ENCODE measurements at places on chromosomes 4 and X. TPM values are rescaled to one million over a fixed set of nuclear protein-coding genes. Genes with fewer than 3 reads are reported as not detected.

- no peak for DNase-seq
These were observed 263.0 kb upstream of the ZFP42 start for GRCh38 chr4:187732524-187732923.

GRCh38 chrX:153831429-153832150, 1.2 kb upstream of the PDZD4 start:
- DNase-seq: no peak

- no peak for DNase-seq
These were observed 43.3 kb downstream of the SHROOM4 start for GRCh38 chrX:50770702-50771101.

- DNase-seq: no peak
These were observed 86.9 kb downstream of the MBNL3 start for GRCh38 chrX:132401935-132402334.

DNA sequence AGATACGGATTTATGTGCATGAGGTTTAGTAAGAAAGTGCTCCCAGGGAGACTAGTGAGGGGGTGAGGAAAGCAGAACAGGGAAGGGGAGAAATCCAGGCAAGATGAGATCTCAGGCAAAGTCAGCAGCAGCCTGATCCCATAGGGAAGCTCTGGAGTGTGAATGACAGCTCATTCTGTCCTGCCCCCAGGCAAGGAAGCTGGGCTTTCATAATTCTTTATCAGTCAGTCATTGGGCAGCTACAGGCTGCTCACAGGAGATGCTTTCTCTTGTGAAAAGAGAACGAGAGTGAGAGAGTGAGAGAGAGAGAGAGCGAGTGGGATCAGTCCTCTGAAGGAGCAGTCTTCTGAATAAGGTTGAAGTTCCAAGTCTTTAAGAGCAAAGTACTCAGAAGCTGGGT, 48.1 kb downstream of the SRPX start:
- DNase-seq: no peak

DNA sequence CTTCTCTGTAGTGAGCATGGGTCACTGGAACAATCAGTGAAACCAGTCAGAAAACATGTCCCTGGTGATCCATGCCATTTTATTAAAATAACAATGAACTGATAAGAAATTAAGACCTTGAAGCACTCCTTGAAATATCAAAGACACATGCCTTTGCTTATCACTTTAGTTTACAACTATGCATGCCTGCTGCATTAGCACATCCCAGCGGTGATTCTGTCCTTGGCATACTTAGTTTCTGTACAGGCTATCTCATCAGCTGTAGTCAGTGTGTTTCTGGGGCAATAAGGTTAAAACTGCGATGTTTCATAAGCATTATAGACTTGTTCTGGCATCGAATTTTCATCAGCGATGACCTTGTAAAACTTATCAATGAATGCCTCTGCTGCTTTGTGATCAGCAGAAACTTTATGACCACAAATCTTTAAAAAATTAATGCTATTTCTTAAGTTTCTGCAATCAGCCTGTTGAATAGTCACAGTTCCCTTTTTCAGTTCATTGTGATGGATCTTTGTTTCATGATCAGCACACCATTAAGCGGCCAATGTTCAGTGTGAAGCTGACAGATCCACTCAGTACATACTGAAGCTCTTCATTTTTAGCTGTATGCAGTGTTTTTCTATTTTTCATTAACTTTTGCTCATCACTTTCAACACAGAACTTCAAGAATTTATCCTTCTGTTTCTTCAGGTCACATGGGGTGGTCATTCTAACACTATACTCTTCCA, 150.5 kb downstream of the RNF150 start:
- no peak for DNase-seq

GRCh38 chr4:60885011-60885410, 315.1 kb upstream of the ADGRL3 start:
- no peak for DNase-seq

- DNase-seq: no peak
These were observed 39.3 kb upstream of the XK start for GRCh38 chrX:37646254-37646653.

- no peak for DNase-seq
These were observed 141.4 kb downstream of the PTTG2 start for GRCh38 chr4:38101563-38101962.

DNA sequence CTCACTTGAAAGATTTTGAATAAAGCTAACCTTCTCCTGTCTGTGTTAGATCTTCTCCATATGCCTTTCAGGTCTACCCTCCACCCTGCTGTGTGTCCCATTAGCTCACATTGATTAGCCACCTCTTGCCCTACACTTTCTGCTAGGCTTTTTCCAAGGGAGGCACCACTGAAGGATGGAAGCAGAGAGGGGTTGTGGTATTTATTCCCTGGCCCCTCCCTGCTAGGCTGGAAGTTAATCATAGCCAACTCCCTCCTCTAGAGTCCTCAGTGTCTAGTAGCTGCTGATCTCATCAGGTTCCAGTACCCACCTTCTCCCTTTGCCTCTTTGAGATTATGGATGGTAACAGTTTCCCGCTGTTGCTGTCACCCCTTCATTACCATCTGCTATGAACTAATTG, 8.9 kb upstream of the SMIM43 start:
- no peak for DNase-seq

- no peak for DNase-seq
These were observed 78.1 kb upstream of the PAGE3 start for GRCh38 chrX:55342533-55343501.

DNA sequence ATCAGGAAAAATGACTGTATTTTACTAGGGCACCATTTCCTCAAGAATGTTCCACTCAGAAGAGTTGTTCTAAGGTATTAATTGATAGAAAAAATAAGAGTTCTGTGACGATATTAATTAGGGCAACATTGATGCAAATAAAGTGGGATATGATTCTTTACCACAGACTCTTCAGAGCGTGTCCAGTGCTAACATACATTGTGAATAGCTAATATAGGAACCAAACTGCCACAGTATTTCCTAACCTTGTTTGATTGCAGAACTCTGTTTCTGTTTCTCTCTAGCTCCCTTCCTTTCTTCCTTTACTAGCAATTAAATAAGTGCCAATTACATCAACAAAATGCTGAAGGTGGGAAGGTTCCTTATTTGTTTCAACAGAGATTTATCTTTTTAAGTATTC, 154.1 kb upstream of the CPEB2 start:
- DNase-seq: no peak

GRCh38 chr4:36164900-36165630, 79.2 kb downstream of the ARAP2 start:
- DNase-seq: no peak

DNA sequence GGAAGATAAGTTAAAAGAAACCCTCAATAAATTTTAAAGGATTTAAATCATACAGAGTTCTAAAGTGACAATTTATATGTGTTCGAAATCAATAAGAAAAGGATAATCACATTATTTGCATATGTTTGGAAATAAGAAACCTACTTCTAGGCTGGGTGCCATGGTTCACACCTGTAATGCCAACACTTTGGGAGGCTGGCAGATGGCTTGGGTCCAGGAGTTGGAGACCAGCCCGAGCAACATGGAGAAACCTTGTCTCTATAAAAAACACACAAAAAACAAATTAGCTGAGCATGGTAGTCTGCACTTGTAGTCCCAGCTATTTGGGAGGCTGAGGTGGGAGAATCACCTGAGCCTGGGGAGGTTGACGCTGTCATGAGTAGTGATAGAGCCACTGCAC, 8.1 kb upstream of the SAP30 start:
- no peak for DNase-seq

GRCh38 chr4:150078579-150079080, 385 bp downstream of the DCLK2 start:
- DNase-seq: no peak

DNA sequence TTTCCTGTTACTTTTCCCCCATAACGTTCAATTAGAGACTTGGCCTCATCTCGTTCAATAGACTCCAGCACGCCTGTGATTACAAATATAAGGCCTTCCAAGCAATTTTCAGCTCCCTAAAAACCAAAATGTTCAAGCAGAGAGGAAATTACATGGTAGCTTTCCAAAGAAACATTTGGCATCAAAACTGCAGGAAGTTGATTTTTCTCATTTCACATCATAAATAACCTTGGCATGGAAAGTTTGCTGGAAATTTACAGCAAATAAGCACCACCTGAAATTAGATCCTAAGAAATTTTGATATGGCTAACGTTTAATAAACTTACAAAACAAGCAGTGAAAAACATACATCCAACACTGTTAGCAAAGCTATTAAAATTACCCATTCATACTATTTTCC, 53.3 kb downstream of the RFC1 start:
- DNase-seq: no peak

GRCh38 chr4:180610324-180610723, 1632.9 kb upstream of the TENM3 start:
- no peak for DNase-seq

DNA sequence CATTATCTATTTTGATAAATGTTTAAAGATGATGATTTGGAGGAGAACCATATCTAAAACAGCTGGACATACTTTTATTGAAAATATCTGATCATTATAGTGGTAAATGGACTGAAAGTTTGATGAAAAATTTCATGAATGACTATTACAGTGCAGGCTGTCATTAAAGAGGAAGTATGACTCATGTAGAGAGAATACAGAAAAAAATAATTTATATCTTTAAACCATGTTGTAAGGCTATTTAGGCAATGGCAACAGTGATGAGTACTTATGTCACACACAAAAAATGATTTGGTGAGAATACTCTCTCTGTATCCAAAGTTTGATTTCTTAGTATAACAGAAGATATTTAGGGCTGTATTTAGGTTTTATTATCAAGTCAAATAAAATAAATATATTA, 3.9 kb upstream of the GLRB start:
- DNase-seq: no peak

GRCh38 chr4:42460043-42460442, 62.8 kb downstream of the SHISA3 start:
- no peak for DNase-seq

- no peak for DNase-seq
These were observed 49.0 kb downstream of the SMAD1 start for GRCh38 chr4:145530662-145531061.

DNA sequence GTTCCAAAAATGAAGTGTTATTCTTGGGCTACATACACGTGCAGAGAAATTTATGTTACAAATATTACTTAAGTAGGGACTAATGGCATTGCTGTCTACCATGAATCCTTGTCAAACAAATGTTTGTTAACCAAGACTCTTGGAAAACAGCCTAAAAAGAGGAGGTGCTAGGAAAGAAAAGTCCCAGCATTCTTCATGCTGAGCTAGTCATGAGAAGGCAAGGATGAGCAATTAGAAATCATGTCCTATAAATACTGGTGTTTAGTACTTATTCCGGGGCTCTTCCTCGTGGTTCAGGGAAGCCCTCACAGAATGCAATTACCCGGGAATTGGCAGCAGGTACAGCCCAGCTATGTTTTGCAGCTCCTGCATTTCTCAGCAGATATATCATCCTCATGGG, 378.1 kb upstream of the FTHL17 start:
- no peak for DNase-seq

GRCh38 chrX:137401092-137401491, 164.8 kb upstream of the ZIC3 start:
- DNase-seq: no peak

DNA sequence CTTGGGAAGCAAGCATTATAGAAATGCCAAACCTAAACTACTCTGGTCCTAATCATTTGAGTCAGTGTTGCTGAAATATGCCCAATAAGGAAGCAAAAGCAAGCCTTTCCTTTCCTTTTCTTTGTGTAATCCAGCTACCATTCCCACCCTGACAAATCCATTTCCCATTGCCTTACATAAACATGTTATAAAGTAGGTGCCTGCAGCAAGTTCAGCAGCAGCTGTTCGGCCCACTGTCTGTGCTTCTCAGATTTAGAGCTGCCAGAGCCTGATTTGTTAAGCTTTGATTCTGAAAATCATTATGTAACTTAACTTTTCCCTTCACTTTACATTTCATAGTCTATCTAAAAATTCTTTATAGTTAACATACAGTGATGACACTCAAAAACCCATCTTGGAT, 148.6 kb downstream of the EPHA5 start:
- no peak for DNase-seq

DNA sequence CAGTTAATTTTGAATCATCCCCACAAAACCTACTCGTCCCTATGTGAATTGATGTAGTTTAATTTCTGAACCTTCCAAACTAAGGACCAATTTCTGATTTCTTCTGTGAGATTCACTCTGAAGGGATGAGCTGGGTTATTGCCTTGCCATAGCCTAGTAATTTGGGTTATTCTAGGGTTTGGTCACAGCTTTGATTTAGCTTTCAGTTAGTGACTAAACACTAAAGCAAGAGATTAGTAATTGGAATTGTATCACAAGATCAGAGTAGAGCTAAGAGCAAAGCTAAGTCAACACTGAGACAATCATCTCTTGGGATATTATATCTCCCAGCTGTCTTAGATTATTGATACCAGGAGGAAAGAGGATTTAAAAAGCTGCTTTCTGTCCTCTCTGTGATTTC, 588.0 kb downstream of the CCSER1 start:
- DNase-seq: no peak

CXCL6 gene
- total RNA-seq: 3.1 TPM

GAGE12E gene
- total RNA-seq: not detected

DCAF8L2 gene
- total RNA-seq: not detected

CENPVL2 gene
- not detected for total RNA-seq

BTC gene
- total RNA-seq: 1.6 TPM

BEX5 gene
- 0.84 TPM for total RNA-seq

BTK gene
- 7.7 TPM for total RNA-seq

SOD3 gene
- total RNA-seq: 79.5 TPM

PPP3CA gene
- total RNA-seq: 38.4 TPM

FTHL17 gene
- not detected for total RNA-seq
